Stimulated activated CD4-positive, alpha-beta T cell treated with anti-CD3 and anti-CD28 coated beads, Interleukin-4, amount 100 ng/mL, for 1 hour (primary cell): ENCODE measurements at places on chromosomes 7 and 10.
A peak's percentile ranks its signal among the peaks of the same experiment; 100 is the strongest.

DNA sequence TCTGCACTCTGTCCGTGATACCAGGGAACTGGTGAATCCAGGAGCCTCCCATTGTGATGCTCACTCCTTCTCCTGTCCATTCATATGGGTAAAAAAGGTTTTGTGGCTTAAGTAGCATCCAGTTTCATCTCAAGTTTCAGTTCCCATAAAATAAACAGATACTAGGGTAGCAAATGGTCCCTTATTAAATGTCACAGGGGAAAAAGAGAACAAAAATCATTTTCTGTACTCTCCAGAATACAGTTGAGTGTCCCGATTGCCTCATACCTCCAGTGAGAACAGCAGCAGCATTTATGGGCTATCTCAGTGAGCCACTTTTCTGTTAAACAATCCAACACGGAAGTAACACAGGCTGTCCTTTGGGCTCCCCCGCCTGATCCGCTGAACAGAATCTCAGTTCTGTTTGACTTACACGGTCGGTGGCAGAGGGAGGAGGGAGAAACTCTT, 179.6 kb downstream of the CELF2 start:
- DNase-seq, result no peak

DNA sequence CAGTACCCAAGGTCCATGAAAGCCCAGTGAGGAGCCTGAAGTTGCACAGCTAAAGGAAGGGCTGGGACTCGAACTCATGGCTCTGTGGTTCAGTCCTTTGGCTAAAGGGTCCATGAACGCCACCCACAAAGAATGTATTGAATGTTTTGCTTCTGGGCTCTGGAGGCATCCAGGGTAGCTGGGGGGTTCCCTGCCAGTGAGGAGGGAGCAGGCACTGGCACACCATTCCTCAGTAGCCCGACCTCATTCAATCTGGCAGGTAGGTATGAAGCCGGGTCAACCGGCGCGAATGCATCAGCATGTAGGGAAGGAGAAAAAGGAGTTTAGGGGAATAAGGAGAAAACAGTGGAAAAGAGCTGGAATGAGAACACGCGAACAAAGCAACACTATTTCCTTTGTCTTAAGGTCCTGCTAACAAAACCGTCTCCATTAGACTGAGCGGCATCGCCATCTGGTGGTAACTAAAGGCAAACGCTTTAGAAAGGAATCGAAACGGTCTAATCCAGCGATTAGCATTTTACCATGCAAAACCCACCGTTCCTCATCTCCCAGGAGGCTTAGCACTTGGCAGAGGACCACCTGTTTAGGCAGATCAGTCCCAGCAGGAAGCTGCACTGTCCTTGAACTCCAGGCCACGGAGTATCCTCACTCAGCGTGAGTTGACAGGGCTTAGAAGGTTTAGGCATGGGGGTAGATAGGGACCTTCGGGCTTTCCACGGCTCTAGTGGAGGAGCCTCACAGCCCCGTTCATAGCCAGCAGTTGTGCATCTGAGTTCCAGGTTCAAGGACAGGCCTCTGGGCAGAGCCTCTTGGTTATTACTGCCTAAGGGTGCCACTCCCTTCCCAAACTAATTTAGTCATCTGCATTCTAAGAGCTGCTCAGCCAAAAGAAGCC, 122.8 kb downstream of the UBE2H start:
- DNase-seq, result peak; percentile 55

- DNase-seq, result no peak
These were observed 950.3 kb downstream of the SORCS1 start for GRCh38 chr10:106214243-106214642.

GRCh38 chr7:75711656-75712514, 26.9 kb downstream of the HIP1 start:
- DNase-seq, result no peak

GRCh38 chr7:92880212-92881090, 44.1 kb upstream of the CDK6 start:
- DNase-seq, result no peak

DNA sequence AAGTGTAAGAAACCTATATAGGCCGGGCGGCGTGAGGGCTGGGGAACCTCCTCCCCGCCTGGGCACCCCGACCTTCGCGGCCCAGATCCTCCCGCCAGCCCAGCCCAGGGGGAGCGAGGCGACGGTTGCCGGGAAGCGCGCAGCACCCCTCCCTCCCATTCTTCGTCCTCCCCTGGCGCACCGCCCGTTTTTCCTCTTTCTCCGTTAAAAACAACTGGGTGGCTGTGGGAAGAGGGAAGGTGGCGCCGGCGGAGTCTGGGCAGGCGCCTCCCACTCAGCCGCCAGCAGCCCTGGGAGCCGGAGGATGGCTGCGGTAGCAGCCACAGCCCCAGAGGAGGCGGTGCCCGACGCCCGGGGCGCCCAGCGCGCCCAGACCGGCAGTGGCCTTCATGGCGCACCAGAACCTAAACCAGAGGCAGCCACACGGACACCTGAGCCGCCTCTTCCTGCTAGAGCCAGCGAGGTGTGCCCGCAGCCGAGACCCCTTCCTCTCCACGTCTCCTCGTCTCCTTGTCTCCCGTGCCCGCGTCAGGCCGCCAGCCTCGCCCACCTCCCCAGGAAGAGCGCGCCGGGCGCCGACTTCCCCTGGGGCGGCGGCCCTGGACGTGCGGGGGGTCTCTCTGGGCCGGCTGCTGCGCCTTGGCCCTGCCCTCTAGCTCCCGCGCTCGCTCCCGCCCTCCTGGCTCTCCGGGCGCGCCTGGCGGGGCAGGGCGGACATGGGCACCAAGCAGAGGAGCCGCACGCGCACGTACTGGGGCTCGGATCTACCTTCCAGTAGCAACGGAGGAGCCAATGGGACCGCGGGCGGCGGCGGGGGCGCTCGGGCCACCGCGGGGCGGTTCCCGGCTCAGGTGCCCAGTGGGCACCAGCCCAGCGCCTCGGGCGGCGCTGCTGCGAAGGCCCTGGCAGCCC, 32.8 kb upstream of the SFTPD start:
- no peak for DNase-seq
